ENCODE measurements at places on chromosomes 16 and 17.

- DNase-seq, result no peak
These were observed 255.8 kb downstream of the CDH11 start for GRCh38 chr16:64866021-64866420.

DNA sequence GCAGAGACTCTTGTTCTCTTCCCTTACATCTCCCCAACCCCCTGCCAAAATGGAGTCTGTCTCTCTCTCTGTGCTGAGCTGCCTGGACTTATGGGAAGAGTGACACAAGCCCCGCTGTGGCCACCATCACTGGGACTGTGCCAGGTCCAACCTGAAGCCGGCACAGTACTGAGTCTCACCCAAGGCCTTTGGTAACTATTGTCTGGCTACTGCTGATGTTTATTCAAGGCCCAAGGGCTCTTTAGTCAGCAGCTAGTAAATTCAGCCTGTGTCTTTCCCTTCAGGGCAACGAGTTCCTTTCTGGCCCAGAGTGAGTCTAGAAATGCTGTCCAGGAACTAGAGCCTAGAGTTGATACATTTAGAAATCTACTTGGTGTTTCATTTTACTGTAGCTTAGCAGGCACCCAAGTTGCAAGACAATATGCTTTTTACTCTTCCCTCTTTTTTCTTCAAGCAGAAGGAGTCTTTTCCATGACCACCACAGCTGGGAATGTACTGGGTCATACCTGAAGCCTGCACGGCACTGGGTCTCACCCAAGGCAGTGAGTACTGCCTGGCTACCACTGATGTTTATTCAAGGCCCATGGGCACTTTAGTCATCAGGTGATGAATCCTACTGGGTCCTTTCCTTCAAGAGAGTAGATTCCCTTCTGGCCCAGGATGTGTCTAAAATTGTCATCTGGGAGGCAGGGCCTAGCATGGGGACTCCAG lies 17.7 kb downstream of the EFCAB5 start:
- no peak for DNase-seq

- no peak for DNase-seq
These were observed 107.2 kb downstream of the USP32 start for GRCh38 chr17:60284709-60285108.

DNA sequence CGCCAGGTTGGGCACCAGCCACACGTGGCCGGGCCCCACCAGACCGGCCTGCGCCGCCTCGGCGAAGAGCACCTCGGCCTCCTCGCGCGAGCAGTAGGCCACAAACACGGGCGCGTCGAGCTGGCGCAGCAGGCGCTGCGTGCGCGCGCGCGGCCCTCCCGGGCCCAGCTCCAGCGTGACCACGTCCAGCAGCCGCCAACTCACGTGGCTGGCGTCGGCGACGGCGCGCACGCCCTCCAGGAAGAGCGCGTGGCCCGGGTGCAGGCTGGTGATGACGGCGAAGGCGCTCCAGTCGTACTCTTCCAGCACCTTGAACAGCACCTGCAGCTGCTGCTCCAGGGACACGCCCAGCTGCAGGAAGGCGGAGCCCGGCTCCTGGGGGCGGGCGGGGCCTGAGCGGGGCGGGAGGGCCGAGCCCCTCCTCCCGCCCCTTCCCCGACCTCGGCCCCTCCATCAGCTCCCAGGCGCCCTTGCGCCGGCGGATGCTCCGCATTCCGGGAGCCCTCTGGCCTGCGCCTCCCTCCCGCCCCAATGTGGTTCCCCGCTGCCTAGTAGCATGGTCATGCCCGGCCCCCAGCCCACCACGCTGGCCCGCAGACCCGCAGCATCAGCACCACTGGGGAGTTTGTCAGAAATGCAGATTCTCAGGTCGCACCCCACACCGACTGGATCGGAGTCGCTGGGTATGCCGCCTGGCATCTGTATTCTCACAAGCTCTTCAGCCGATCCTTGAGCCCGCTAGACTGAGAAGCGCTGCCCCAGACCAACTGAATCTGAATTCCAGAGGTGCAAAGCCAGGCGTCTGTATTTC lies 7.2 kb downstream of the GRIN2C start:
- peak; percentile 86 for DNase-seq

DNA sequence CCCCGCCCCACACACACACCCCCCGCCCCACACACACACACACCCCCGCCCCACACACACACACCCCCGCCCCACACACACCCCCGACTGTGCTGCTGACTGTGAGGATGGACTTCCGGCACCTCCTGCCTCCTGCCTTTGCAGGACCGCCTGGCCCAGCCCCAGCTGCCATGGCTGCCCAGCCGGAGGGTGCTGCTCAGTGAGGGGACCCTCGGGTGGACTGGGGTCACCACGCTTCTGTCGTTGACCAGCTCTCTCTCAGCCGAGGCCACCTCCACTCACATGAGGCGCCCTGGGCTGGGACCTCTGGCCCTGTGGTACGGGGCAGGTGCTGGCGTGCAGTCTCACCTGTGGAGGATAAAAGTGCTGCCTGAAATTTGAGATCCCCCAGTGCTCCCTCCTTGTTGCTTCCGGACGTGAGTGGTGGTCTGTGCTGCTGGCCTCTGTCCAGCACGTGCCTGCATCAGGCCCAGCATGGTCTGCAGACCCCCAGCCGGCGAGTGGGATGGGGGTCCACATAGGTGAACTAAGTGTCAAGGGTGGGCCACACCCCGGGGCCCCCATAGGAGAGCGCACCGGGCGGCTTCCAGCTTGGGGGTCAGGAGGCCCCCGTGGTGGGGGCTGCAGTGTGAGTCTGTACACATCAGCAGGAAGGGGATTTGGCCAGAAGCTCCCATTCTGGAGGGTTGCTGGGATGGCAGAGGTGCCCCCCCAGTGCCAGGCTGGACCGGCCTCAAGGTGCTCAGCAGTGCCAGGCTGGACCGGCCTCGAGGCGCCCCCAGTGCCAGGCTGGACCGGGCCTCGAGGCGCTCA lies 11.2 kb downstream of the METRNL start:
- DNase-seq, result no peak

Data from NCI-H526 treated with DMSO at 0.1 percent for 48 hours (cell line).